ENCODE measurements at places on chromosomes 4 and X.

DNA sequence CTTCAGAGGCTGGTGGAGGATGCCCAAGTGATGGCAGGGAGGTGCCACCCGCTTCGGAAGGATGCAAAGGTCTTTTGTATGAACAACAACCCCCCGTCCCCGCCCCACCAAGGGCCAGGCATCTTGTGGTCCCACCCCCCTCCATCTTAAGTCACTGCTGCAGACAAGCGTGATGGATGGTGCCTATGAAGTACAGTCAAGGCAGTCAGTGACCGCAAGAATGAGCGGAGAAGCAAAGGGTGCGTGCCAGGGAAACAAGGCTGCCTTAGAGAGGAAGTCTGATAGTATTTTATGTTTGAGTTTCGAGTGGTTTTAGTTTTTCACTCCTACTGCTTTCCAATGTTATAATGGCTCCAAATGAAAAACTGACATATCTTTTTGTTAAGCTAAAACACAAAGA lies 68.7 kb upstream of the GPM6B start:
- DNase-seq = no peak

DNA sequence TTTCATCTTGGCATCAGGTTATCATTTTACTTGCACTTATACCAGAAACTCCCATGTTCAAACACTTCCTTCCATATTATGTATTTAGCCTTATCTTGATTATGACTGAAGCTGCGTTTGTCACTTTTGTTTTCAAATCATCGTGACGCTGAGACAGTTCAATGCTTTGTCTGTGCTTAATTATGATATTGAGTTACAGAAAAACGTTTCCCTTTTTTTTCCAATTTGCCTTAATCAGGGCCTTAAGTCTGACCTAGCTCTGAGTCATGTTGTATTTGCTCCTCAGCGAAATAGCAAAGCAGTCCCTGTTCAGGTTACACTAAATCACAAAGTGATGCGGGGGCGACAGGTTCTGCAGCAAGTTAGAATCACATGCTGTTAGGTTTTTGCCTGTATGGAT lies 254.7 kb downstream of the AFF2 start:
- no peak for DNase-seq

DNA sequence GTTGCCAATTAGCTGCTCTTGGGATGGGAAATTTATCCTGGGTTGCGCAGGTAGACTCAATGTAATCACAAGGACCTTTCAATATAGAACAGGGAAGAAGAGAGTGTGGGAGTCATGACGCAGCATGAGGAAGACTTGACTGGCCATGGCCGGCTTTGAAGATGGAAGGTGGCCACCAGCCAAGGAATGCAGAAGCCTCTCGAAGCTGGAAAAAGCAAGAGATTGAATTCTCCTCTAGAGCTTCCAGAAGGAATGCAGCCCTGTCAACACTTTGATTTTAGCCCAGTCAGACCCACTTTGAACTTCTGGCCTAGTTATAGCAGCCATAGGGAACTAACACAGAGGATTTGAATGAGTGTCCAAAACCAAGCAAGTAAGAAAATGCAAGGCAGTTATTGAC lies 14.7 kb upstream of the SH3KBP1 start:
- DNase-seq = no peak

GRCh38 chr4:99714179-99714578 lies 56.6 kb upstream of the C4orf54 start:
- no peak for DNase-seq

DNA sequence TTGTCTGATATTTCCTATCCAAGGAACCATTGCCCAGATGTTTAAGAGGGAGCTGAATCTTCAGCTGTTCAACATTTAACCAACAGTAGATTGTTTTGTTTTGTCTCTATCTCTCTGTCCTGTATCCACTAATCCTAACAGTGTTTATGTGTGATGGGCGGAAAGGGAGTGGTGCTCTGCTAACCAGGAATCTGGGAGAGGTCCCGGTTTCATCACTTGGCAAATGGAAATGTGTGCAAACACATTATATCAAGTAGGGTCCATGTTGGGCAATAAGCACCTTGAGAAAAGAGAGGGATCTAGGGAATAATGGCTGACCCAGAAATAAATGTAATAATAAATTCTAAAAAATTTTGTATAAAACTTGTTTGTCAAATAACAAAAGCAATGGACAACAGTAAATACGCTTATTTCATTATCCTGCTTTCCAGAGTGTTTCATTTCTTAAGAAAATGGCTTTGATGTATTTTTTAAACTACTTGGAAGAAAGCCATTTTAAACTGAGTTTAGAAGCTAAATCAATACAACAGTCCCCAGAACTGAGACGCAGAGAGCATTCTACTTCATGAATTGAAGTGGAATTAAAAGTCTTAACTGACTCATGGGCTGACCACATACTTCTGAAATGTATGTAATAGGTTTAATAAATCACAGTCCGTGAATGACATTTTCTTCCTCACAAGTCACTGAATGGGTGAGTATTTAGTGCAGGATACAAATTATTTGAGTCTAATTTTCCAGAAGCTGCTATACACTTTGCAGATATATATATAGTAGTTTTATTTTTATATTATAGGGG lies 55.8 kb downstream of the EMCN start:
- DNase-seq = no peak

GRCh38 chr4:188042191-188042590 lies 46.6 kb downstream of the ZFP42 start:
- DNase-seq = no peak

DNA sequence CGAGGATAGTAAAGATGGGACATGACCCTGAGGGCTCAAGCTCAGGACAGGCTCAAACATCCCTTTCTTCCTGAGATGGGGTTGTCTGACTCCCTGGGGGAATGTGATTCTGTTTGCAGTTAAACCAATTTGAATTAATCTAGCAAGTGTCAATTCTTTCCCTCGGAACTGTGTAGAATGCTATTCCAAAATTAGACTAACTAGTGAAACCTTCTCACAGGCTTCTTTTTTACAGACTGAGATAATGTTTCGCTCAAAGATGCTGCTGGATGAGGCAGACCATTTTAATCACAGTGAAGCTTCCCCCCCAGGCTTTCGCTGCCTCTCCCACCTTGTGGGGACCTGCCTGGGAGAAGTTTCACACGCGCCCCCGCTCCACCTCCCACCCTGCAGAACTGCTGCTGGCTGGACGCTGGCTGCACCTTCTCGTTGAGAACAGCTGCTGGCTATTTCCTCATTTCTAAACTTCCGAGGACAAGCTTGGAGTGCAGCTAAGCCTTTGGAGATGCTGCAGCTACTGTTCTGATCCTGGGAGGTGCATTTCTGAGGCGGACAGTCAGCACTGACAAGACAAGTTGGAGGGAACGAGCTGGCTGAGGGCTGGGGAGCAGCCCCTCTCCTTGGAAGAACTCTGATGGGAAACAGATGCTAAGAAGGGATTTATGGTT lies 297.8 kb downstream of the RAPGEF2 start:
- no peak for DNase-seq

- DNase-seq = no peak
These were observed 121.6 kb upstream of the EPHA5 start for GRCh38 chr4:65791812-65792308.

- no peak for DNase-seq
These were observed 93.2 kb upstream of the DIAPH2 start for GRCh38 chrX:96591421-96591820.

DNA sequence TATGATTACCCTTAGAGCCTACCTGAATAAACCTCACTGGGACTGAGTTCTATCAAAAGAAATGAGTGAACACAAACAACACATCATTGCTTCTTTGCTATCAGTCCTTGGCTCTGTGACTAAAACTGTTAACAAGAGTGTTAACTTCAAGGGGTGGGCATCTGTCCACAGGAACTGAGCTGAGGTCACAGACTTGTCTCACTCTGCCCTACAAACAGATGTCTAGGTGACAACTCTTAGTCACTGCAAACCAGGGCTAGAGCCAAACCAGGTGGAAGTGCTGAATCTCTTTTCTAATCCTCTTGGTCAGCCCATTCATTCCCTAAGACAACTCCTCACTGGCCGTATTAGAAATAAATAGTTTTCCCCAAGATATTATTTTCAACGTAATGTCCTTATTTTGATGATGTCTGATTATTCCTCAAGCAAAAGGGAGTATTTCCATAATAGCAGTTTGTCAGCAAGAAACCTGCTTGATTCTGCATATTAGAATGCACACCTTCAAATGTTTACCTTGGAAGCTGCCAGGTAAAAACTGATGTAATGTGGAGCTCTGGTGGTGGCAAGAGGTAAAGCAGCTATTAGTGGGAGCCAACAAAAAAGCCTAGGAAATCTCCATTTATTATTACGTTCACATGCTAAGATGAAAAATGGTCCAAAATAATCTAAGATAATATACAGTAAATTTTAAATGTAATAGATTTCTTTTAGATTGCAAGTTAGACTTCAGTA lies 4.0 kb downstream of the COL25A1 start:
- DNase-seq = no peak

- DNase-seq = no peak
These were observed 140.3 kb upstream of the ZXDB start for GRCh38 chrX:57451426-57452020.

- DNase-seq = no peak
These were observed 276.9 kb upstream of the PCDH7 start for GRCh38 chr4:30443289-30443688.

GRCh38 chrX:130952266-130953043 lies 49.4 kb upstream of the ENOX2 start:
- no peak for DNase-seq

- no peak for DNase-seq
These were observed 754 bp upstream of the KLF3 start for GRCh38 chr4:38663090-38663800.

- DNase-seq = no peak
These were observed 324.3 kb downstream of the PTTG2 start for GRCh38 chr4:38284294-38285030.

GRCh38 chrX:67558267-67558666 lies 14.4 kb downstream of the AR start:
- DNase-seq = no peak
